ENCODE measurements at places on chromosomes 12 and 14.
A peak's percentile ranks its signal among the peaks of the same experiment; 100 is the strongest.

DNA sequence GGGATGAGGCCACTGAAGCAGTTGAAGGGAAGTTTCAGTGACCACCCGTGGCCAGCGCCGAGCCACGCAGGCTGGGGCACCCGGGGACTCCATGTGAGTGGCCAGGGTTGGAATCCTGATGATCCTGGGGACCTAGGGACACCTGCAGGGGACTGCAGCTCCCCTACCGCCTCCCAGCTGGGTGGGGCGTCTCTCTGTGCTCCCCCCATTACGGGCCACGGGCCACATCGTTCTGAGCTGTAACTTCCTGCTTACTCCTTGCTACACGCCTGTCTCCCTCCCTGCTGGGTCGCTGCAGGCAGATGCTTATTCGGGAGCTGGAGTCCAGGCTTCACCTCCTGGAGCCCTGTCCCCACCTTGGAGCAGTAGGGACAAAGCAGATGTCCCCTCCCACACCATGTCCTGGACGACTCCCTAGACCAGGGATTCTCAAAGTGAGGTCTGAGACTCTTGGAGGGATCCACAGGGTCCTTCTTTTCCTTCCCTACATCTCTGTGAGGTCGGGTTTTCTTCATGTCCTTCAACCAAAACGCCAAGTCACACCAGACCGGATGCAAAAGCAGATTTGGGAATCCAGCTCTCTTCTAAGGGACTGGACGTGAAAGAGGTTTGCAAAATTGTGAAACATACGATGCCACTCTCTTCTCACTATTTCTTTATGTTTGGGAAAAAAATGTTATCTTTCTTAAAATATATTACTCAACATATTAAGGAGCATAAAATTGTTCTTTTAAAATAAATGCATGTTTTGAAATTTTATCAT, 85.9 kb upstream of the NCOR2 start:
- DNase-seq, result no peak

DNA sequence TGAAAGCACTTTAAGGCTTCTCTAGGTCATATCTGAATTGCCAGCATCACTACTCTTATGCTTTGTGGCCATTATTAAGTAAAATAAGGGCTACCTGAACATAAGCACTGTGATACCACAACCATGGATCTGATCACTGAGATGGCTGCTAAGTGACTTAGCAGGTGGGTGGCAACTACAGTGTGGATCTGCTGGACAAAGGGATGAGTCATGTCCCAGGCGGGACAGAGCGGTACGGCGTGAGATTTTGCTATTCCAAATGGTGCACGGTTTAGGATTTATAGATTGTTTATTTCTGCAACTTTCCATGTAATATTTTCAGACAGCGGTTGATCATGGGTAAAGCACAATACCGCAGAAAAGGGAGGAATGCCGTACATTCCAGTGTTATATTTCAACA, 39.4 kb downstream of the MLXIP start:
- DNase-seq, result no peak

GRCh38 chr12:122459211-122459610, 36.7 kb upstream of the CLIP1 start:
- peak; percentile 8 for DNase-seq

- no peak for DNase-seq
Measured at GRCh38 chr14:38735005-38735404, 368.0 kb downstream of the SEC23A start.

GRCh38 chr14:65302571-65303189, 109.8 kb upstream of the FUT8 start:
- DNase-seq, result peak; percentile 76

DNA sequence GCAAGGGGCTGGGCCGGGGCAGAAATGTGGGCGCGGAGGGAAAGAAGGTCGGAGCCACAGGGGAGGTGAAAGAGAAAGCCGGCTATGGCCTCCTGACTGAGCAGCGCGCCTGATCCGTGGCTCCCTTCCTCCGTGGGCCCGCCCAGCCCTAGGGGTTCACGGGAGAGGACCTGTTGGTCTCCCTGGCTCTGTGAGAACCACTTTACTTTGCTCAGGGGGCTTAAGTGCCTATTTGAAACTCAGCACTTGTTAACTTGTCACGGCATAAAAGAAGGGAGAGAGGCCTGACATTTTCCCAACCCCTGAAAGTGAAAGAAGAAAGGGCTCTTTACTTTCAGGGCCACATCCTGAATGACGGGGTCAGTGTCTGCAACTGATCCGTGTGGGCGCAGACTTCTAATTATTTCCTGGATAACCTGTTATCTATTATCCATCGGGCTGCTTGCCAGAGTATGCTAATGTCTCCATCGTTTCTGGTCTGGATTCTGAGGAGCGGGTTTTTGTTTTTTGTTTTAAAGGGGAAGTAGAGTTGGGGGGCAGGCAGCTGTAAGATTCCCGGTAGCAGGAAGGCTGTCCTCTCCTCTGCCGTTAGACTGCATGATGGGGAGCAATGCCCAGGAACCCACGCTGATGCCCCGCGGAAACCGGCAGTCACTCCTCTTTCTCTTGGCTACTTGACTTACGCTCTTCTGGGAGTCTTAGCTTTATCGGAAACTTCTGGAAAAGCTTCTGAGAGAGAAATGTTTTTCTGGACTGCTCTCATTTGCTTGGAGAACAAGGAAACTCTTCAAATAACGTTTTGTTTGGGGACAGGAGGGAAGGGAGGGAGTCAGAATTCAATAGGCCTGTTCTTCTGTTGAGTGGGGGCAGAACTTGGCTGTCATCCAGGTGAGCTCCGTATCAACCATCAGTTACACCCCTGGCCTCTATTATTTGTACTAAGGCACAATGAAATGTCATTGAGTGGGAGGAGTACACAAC, 127.7 kb upstream of the MAX start:
- peak; percentile 62 for DNase-seq

GRCh38 chr12:60159761-60160160, 563.9 kb downstream of the SLC16A7 start:
- DNase-seq, result no peak

- DNase-seq, result no peak
Measured at GRCh38 chr14:100224229-100224866, 14.6 kb upstream of the YY1 start.

DNA sequence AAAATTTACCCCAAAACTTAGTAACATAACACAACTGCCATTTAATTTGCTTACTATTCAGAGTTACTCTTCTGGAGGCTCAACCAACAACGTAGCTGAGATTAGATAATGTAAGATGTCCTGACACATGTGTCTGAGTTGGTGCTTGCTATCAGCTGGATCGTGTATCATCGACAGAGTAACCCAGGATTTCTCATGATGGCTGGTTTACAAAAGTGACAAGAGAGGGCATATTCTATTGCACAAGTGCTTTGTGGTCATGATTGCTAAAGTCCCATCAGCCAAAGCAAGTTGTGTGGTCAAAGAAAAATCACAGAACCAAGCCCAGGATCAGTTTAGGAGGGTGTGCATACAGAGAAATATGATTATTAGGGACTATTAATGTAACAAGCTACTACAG, 73.4 kb downstream of the CAPZA3 start:
- no peak for DNase-seq

- no peak for DNase-seq
Measured at GRCh38 chr12:69502345-69503081, 32.3 kb downstream of the FRS2 start.

GRCh38 chr12:69966409-69966808, 141.4 kb downstream of the MYRFL start:
- DNase-seq, result no peak

GRCh38 chr14:76267322-76268046, 108.5 kb upstream of the ESRRB start:
- DNase-seq, result no peak

- no peak for DNase-seq
Measured at GRCh38 chr12:26622601-26623000, 210.4 kb downstream of the ITPR2 start.

DNA sequence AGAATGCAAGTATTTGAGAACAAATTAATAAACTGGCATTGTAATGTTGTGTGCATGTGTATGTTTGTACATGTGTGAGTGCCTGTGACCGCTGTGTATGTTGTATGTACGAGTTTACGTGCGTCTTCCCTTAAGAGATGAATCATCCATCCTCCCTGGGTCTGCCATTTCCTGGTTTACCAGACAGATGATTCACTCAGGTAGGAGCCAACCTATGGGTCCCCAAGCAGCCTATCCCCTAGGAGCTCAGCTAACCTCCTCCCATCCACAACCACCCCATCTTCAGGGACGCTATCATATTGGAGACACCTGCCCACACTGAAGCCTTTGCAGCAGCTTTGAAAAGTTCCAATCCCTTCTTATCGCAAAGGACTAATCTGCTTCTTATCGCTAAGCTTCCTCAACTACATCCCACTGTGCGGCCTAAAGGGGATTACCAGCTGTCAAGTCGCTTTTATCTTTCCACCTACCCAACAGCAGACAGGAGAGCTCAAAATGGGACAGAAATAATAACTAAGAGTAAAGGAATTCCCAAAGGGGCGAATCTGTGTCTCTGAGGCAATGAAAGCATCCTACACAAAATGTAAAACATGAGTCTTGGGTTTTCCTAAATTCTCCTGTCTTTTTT, 81.5 kb upstream of the TMCC3 start:
- no peak for DNase-seq

DNA sequence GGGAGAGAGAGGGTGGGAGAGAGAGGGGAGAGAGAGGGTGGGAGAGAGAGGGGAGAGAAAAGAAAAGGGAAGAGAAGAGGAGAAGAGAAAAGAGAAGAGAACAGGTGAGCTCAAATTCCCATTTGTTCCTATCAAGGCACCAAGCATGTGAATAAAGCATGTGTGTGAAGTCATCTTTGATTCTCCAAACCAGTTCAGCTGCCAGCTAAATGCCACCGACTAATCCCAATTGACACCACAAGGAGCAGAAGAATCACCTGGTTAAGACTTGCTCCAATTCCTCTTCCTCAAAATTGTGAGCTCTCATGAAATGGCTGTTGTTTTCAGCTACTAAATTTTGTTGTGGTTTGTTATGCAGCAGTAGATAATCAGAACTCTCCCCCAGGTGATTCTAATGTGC, 188.9 kb downstream of the TMX1 start:
- DNase-seq, result no peak

- DNase-seq, result no peak
Measured at GRCh38 chr12:79686171-79686570, 4.6 kb downstream of the PAWR start.

DNA sequence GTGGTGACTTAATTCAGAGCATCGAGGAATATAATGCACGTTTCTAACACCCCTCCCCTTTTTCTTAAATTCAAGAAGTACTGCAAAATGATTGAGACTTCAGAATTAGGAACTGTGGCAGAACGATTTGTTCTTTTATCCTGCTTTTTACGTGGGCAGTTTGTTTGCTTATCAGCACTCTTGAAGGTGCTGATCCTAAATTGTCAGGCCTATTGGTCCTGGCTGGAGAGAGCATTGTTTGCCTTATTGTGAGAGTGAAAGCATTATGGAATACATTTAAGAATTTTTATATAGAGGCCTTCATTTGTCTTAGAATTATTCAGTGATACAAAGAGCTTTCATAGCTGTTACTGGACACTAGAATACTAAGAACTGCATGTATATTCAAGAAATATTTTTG, 59.1 kb downstream of the TMTC2 start:
- no peak for DNase-seq

DNA sequence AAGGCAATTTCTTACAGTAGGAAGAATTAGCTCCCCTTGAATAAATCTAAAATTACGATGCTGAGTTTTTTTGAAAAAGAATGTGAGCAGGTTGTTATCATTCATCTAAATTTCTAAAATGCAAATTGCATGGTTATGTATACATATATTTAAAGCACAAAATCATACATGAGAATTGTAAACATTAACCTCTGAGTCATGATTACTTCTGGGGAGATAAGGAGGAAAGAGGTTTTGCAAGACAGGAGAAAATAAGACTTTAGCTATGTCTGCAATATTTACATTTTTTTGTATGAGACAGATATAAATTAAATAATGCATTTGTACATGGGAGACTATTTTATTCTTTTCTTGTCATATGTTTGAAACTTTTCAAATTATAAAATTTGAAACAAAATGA, 72.2 kb downstream of the TSPAN8 start:
- no peak for DNase-seq

GRCh38 chr12:20453756-20454310, 85.5 kb downstream of the PDE3A start:
- DNase-seq, result no peak

- no peak for DNase-seq
Measured at GRCh38 chr12:28424965-28425364, 234.7 kb downstream of the CCDC91 start.

DNA sequence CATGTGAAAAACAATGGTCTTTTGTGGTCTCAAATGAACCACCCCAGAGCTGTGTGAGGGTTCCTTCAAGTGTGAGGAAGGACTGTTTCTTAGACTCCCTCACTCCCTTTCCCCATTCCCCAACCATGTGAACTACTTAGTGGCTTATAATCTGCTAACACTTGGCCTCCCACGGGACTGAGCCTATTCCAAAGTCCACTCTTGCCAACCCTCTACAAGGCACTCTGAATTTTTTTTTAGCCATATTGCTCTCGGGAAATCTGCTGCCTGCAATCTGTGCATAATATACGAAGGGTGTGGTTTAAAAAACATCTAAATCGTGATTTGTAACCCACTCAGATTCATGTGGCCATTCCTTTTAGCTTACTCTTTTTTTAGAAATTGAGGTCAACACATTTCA, 2.6 kb downstream of the SVOP start:
- no peak for DNase-seq

DNA sequence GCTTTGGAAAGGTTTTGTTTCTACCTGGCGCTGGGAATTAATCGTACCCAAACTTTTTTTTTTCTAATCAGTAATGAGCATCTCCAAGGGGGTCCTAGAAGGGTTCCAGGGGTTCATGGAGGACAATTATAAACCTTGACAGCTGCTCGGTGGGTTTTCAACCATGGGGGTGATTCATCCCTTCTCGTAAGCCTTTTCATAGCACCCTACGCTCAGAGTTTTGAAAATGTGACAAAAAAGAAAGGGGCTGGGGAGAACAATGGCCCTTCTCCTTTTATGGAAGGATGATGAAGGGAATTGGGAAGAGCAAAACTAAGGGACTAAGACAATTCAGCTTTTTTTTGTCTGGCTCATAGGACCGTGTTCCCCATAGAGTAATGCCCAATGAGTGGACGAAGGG, 196.7 kb downstream of the ZFP36L1 start:
- no peak for DNase-seq

GRCh38 chr12:52126050-52126604, 46.6 kb downstream of the SMIM41 start:
- DNase-seq, result no peak

DNA sequence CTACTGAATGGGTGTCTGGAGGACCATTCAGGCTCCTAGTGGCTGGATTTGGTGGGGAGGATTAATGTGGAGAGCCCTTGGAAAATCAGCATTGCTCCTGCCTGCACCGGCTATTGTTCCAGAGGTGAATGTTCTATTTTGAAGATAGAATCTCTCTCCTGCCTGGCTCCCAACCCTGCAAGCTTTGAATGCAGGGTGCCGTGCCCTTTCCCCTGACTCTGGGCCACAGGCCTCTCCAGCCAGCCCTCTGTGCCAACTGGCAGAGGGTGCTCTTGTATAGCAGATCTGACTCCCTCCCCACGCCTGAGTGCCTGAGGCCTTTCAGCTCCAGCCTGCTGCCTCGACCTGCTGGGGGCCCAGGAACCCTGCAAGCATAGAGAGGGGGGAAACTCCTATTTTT, 106.8 kb downstream of the TMEM260 start:
- no peak for DNase-seq
